Activated CD8-positive, alpha-beta memory T cell treated with anti-CD3 and anti-CD28 coated beads, Interleukin-2, amount 50 U/mL, for 48 hours (primary cell): ENCODE measurements at places on chromosomes 5 and 9.
A peak's percentile ranks its signal among the peaks of the same experiment; 100 is the strongest.

DNA sequence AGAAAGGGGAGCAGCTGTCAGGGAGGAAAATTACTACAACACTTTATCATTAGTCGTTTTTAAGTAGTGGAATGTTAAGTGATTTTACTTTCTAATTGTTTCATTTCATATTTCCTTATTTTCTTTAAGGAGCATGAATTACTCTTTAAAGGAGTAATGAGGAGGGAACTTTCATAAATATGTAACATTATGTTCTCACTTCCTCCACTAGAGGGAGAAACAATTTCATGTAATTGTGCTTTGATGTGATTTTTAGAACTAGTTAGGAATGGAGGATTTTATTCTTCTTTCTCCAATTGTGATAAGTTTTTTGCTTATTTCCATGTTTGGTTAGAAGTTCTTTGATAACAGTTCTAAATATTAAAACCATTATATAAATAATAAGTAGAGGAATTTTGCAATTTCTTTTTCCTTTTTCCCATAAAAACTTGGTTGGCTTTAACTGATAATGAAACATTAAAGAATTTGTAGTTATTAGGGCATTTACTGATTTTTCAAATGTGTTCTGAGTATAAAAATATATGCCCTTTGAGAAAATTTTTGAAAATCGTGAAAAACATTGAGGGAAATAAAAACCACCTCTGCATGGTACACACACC is 25.6 kb downstream of the CEP78 start:
- no peak for DNase-seq

GRCh38 chr5:146588331-146589027 is 72.5 kb upstream of the GPR151 start:
- DNase-seq, result no peak

DNA sequence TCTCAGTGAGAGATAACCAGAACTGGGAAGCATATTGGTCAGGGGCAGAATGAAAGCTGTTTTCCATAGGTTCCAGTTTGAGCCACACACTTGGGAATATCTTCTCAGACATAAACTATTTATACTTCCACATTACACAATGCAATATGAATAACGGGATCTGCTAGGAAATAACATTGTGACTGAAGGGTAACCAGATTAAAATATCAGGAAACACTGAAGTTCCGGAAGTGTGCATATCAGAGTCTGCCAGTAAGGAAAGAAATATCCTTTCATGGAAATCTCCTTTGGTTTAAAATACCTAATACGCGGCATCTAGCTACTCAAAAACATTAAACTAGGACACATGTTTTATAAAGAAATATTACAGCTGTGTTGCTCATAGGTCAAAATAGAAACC is 56.3 kb downstream of the ST8SIA4 start:
- DNase-seq, result no peak

GRCh38 chr9:106956971-106957370 is 94.0 kb downstream of the ZNF462 start:
- DNase-seq, result no peak

- no peak for DNase-seq
Measured at GRCh38 chr9:14906644-14907359, 3.4 kb downstream of the FREM1 start.

DNA sequence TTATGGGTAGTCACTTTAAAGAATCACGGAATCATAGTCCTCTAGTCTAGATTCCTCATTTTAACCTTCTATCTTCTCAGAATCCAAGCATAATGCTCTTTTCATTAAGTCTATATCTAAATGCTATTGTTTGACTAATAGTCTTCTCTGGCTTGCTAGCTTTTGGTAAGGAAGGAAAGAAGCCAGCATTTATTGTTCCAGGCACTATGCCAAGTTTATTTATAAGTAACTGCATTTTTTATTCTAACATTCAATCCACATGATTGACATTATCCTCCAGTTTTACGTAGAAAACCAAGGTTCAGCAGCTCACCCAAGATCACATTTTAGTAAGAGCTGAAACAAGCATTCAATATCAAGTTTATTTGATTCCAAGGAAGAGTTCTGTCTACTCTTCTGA is 254.2 kb downstream of the SAXO1 start:
- no peak for DNase-seq

GRCh38 chr5:106019261-106019660 is 1651.5 kb downstream of the EFNA5 start:
- DNase-seq, result no peak

GRCh38 chr5:124655921-124656511 is 90.4 kb downstream of the ZNF608 start:
- no peak for DNase-seq

DNA sequence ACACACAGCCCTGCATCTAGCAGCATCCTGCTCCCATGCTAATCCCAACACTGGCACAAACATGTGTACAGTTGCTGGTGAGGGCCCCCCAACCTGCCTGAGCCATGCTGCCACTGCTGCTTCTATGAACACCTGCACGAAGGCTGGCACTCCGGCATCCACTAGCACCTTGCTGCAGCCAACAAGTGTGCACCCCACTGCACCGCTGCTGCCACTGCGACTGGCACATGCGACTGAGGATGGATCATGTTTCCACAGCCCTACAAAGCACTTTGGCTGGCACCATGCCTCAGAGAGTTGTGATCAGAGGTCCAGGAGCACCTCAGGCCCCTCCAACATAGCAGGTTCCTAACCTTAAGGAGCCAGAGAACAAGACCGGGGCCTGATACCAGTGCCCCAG is 7.8 kb upstream of the PDCD1LG2 start:
- no peak for DNase-seq

DNA sequence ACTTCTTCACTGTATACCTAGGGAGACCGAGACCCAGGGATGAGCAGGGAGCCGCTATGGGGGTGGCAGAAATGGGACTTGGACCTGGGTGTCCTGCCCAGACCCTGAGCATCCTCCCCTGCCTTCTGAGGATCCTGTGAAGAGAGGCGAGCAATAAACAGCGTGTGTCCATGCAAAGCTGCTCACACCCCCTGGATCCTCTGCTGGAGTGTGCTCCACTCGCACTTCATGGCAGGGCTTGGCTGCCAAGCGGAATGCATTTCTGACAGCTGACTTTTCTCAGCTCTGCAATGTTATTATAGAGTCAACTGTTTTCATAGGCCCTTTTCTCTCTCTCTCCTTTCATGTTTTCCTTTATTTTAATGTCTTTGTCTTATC is 31.0 kb upstream of the ALDH1B1 start:
- DNase-seq, result no peak

DNA sequence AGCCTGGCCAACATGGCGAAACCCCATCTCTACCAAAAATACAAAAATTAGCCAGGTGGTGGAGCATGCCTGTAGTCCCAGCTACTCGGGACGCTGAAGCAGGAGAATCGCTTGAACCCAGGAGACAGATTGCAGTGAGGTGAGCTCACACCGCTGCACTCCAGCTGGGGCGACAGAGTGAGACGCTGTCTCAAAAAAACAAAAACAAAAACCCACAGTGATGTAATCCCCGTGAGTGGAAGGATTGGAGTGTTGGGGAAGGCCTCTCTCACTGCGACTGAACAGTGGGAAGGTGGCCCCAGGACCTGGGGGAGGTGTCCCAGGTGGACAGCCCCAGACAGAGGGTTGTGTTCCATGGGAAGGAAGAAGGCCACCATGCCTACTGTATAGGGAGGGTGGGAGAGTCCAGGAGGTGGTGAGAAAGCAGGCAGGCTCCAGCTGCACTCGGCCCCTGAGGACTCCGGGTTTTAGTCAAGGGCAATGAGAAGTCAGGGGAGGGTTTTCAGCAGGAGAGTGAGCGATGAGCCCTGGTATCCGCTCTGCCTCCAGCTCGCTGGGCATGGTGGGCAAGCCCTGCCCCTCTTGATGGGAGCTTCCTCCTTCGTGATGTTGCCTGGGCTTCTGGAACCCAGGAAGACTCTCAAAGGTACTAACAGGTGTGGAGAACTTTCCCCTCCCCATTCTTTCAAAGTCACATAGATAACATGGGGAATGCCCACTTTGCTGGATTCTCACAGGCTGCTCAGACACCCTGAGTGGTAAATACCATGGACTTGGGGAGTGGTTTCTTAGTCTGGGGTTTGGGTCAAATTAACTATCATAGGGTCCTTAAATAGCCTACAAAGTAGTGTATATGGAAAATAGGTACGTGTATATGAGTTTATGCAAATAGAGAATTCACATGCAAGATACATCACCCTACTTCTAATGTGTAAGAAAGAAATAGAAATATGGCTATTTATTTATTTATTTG is 74.7 kb downstream of the PPARGC1B start:
- DNase-seq, result no peak

DNA sequence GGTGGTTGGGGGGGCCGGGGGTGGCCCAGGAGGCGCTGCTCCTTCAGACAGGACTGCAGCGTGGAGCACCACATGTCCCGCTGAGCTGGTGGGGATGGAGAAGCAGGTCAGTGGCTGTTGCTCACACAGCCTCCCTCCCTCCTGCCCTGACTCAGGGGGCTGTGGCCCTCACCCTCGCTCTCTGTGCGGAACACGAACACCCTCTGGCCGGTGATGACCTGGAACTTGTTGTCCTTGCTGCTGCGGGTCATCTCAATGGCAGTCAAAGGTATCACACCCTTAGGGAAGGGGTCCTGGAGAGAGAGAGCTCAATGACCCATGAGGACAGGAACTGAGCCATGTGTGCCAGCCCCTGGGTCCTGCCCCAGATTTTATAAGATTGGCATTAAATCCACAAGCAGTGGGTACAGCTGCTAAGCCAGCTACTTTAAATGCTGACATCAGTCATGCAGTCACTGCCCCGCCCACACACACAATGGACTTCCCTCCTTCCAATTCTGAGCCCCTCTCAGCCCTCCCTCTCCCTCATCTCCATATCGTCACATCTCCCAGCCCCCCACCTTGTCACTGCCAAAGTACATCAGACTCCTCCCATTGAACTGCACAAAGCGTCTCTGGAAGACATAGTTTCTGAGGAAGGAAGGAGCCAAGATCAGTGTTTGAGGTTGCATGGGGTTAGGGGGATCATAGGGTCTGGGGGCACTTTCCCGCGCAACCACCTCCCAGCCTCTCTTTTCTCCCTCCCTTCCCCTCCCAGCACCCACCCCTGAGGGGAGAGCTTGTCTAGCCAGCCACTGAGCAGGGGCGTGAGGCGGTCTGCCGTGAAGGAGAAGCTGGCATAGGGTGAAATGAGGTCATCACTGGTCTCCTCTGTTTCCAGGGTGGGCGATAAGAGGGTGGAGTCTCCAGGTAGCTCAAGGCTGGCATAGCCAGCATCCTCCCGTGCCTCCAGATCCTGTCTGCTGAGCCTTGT is 8.9 kb downstream of the ARAP3 start:
- no peak for DNase-seq

DNA sequence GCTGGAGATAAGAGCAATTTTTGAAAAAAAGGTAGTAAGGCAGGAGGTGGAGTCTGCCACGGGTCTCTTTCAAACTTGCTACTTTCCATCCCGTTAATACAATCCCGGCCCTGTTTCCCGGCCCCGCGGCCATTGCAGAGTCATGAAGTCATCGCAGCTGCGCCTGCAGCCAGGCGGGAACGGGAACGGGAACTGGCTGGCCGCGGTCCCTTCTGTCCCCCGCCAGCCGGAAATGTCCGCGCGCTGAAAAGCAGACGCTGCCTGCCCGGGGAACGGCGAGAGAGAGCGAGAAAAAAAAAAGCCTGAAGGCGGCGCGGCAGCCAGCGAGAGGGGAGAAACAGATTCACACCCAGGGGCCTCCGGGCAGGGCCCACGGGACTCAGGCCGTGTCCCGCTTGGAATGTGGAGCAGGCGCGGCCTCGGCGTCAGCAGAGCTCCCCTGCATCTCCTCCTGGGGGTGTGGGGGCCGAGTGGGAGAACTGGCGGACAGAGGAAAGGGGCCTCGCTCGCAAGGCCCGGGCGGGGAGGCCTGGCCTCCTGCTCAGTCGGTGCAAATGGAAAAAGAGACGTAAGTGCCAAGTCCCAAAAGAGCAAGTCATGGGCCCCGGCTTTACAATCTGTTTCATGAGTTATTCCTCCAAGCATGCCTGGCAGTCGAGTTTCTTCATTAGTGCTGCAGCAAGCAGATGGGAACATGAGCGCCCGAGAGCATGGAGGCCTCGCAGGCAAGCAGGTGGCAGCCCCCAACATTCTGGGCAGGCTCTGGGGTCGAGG is 201.2 kb upstream of the GAS1 start:
- DNase-seq, result no peak

DNA sequence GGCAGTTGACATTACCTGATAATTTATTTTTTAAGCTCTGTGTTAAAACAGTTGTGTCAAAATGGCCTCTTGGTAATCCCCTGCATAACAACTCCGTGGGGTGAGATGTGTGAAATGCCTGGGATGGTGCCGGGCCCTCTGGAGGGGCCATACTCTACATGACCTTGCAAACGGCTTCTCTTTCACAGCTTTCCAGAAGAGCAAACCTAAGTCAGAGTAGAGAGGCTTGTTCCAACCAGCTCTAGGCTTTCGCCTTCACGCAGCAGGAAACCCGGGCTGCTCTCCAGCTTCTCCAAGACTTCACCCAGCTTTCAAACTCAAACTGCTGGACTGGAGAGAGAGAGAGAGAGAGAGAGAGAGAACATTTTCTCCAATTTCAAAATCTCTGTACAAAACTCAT is 120.1 kb downstream of the SNX18 start:
- no peak for DNase-seq

DNA sequence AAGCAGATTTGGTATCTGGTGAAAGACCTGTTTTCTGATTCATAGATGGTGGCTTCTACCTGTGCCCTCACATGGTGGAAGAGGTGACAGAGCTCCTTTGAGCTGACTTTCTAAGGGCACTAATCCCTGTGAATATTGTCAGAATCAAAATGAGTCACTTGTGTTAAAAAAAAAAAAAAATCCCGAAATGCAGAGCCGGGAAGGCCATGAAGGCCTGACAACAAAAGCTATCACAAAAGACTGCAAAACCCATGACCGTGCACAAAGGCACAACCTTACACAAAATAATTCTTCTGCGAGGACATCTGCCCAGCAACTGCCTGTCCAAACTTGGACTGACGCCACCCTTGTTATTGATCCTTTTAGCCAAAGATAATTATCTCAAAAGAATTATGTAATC is 19.6 kb upstream of the UBTD2 start:
- DNase-seq, result no peak

- no peak for DNase-seq
Measured at GRCh38 chr9:71853084-71853483, 57.9 kb downstream of the ABHD17B start.

DNA sequence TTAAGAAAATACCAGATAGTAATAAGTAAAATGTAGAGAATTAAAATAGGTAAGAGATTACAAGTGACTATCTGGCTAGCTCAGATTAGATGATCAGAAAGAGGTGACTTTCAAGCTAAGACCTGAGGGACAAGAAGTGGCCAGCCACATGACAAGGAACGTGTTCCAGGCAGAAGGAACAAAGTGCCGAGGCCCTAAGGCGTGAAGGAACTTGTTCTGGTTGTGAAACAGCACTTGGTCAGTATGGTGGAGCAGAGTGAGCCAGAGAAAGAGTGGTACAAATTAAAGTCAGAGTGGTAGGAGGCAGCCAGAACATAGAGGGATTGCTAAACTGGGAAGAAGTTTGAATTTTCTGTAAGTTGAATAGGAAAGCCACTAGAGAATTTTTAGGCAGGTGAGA is 73.6 kb downstream of the ADRB2 start:
- DNase-seq, result no peak

GRCh38 chr5:62457071-62457470 is 44.5 kb downstream of the IPO11 start:
- DNase-seq, result no peak

GRCh38 chr9:122402403-122402871 is 31.6 kb downstream of the PTGS1 start:
- peak; percentile 59 for DNase-seq

GRCh38 chr5:130616161-130616560 is 548.9 kb downstream of the HINT1 start:
- DNase-seq, result no peak

GRCh38 chr5:172607213-172607793 is 33.8 kb upstream of the NEURL1B start:
- DNase-seq, result no peak

- DNase-seq, result no peak
Measured at GRCh38 chr9:103978396-103978795, 115.7 kb upstream of the SMC2 start.
